ENCODE measurements at places on chromosomes 4 and X. TPM values are rescaled to one million over a fixed set of nuclear protein-coding genes. Genes with fewer than 3 reads are reported as not detected.

- no peaks in the 10 kb centered on the region for H3K4me1 ChIP-seq
- DNase-seq = no peak
- H3K4me3 ChIP-seq = no peak overlapping the region
- no peaks in the 10 kb centered on the region for H3K36me3 ChIP-seq
Measured at GRCh38 chr4:186855111-186855510, 131.5 kb upstream of the FAT1 start.

ZNF141 gene
- total RNA-seq = 27.5 TPM

- no peaks in the 10 kb centered on the region for H3K27me3 ChIP-seq
- H3K4me1 ChIP-seq = no peaks in the 10 kb centered on the region
- no peak overlapping the region for H3K27ac ChIP-seq
- no peak for DNase-seq
- H3K36me3 ChIP-seq = no peaks in the 10 kb centered on the region
Measured at GRCh38 chr4:170047771-170048354, 21.7 kb upstream of the MFAP3L start.

GRCh38 chr4:102451266-102451665 lies 49.9 kb upstream of the NFKB1 start:
- peaks cover 66% of the 10 kb centered on the region for H3K4me1 ChIP-seq
- DNase-seq = no peak
- no peaks in the 10 kb centered on the region for H3K27me3 ChIP-seq
- no peak overlapping the region for H3K27ac ChIP-seq
- H3K36me3 ChIP-seq = no peaks in the 10 kb centered on the region
